ENCODE measurements at places on chromosomes 5 and 9. TPM values are rescaled to one million over a fixed set of nuclear protein-coding genes. Genes with fewer than 3 reads are reported as not detected.

MEIKIN gene
- total RNA-seq, result not detected

DNA sequence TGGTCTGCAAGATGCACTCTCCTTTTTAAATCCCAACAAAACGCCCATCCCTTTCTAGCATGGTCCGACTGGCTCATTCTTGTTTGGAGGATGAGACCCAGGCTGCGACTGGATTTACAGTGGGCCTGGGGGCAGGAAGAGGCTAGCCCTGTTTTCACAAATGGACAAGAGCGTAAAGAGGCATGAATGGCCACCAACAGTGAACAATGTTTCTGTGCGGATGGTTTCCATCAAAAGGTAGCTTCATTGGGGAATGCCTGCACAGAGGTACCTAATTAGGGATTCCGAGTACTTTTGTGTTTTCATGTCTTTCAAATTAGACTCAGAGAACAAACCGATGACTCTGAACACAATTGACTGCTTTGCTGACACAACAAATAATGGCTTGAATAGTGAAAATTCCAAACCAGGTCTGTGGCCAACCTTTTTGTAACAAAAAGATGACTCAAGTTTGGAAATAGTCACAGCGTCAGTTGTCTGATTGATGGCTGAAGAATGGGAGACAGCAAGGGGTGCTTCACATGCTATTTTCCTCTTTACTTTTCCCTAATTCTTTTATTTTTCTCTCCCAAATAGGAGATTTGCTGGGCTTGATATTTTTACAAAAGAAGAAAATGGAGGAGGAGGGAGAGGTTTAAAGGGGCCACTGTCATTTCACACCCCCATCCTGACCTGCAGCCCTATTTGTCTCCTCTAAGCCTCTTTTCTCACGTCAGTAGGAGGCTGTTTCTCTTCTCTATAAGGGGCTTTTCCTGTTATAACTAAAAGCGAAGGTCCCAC lies 208.1 kb upstream of the S1PR3 start:
- H3K36me3 ChIP-seq, result no peaks in the 10 kb centered on the region
- H3K27ac ChIP-seq, result no peak overlapping the region
- no peak for DNase-seq
- H3K4me1 ChIP-seq, result peaks cover 34% of the 10 kb centered on the region
- peaks cover 2% of the 10 kb centered on the region for H3K27me3 ChIP-seq
- no peak overlapping the region for H3K4me3 ChIP-seq

GRCh38 chr9:18504707-18505106 lies 30.8 kb downstream of the ADAMTSL1 start:
- no peaks in the 10 kb centered on the region for H3K27me3 ChIP-seq
- no peak for DNase-seq
- peaks cover 58% of the 10 kb centered on the region for H3K36me3 ChIP-seq
- H3K4me1 ChIP-seq, result peaks cover 41% of the 10 kb centered on the region

GRCh38 chr5:60604771-60605170 lies 95.2 kb downstream of the DEPDC1B start:
- no peak for DNase-seq
- no peaks in the 10 kb centered on the region for H3K4me1 ChIP-seq
- no peaks in the 10 kb centered on the region for H3K27me3 ChIP-seq
- H3K4me3 ChIP-seq, result no peak overlapping the region
- H3K36me3 ChIP-seq, result no peaks in the 10 kb centered on the region

GRCh38 chr9:93100276-93100636 lies 4.2 kb downstream of the CARD19 start:
- H3K27me3 ChIP-seq, result peaks cover 2% of the 10 kb centered on the region
- peaks cover 36% of the 10 kb centered on the region for H3K4me1 ChIP-seq
- H3K27ac ChIP-seq, result peak overlapping the region; percentile 29
- H3K36me3 ChIP-seq, result peaks cover 27% of the 10 kb centered on the region
- DNase-seq, result no peak

- no peak overlapping the region for H3K4me3 ChIP-seq
- H3K4me1 ChIP-seq, result peaks cover 23% of the 10 kb centered on the region
- DNase-seq, result no peak
- H3K27ac ChIP-seq, result no peak overlapping the region
- no peaks in the 10 kb centered on the region for H3K36me3 ChIP-seq
Observed at GRCh38 chr9:116323571-116323970, 170.0 kb downstream of the PAPPA start.

All from HFFc6 (cell line).